ENCODE measurements at places on chromosomes 7 and 10. TPM values are rescaled to one million over a fixed set of nuclear protein-coding genes. Genes with fewer than 3 reads are reported as not detected.

NKX1-2 gene
- polyA plus RNA-seq: not detected

GRCh38 chr7:39734633-39735004, 111.2 kb downstream of the RALA start:
- DNase-seq: no peak

DNA sequence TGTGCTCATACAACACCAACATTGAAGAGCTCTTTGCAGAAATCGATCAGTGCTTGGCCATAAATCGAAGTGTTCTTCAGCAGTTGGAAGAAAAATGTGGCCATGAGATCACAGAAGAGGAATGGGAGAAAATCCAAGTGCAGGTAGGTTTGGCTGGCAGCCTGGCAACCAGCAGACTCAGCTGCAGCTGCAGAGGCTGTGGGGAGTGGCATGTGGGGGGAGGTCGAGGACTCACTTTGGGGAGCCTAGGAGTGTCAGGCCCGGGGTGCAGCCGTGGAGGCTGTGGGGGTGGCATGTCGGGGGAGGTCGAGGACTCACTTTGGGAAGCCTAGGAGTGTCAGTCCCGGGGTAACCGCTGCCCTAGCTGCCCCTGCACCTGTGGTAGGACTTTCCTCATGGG, 35.1 kb downstream of the RNF32 start:
- DNase-seq: no peak

LRRC18 gene
- polyA plus RNA-seq: not detected

ACTL6B gene
- polyA plus RNA-seq: not detected

DNA sequence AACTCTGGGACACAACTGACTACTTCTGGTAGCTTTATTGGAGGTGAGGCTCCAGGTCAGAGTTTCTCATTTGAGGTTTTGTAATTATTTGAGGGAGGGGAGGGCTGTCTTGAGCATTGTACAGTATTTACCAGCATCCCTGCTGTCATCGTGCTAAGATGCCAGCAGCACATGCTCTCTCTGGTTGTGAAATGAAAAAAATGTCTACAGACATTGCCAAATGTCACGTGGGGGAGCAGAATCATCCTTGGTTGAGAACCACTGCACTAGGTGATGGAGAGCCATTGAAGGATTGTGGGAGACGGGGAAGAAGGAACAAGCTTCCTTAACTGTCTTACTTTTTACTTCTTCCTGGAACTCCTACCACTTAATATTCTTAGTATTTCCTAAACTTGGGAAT, 5.0 kb downstream of the SEPTIN7 start:
- no peak for DNase-seq

- DNase-seq: no peak
These were observed 38.2 kb downstream of the AVL9 start for GRCh38 chr7:32533276-32534029.

GRCh38 chr7:90672210-90672609, 76.1 kb downstream of the CDK14 start:
- no peak for DNase-seq

- no peak for DNase-seq
These were observed 19.9 kb upstream of the MAP3K8 start for GRCh38 chr10:30413996-30414576.

OR2A14 gene
- polyA plus RNA-seq: not detected

- DNase-seq: no peak
These were observed 385.3 kb upstream of the ADARB2 start for GRCh38 chr10:2122431-2123124.

- no peak for DNase-seq
These were observed 10.8 kb upstream of the RAMP3 start for GRCh38 chr7:45146531-45147379.

GRCh38 chr10:15558136-15558535, 161.6 kb downstream of the ITGA8 start:
- DNase-seq: no peak

FKBP6 gene
- polyA plus RNA-seq: 0.40 TPM

- no peak for DNase-seq
These were observed 457.3 kb upstream of the SEMA3A start for GRCh38 chr7:84651876-84652275.

GRCh38 chr10:112842832-112843360, 107.2 kb upstream of the TCF7L2 start:
- DNase-seq: no peak

SPDYE11 gene
- 0.95 TPM for polyA plus RNA-seq

DNA sequence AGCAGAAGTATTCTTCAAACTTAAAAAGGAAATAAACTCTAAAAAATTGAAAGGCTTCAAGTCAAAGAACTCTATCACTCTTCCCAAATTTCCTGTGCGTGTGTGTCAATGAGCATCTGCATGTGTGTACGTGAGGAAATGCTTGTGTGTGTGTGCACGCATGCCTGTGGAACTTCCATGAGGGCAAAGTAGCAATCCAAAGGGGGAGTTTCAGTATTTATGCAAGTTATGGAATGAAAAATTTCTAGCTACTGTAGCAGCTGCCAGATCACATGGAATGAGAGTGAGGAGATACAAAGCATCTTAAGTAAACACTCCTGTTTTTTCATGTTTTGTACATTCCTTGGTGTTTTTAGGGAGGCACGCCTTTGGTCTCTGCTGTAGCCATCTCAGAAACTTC, 152.6 kb downstream of the RAPGEF5 start:
- no peak for DNase-seq

ABCC2 gene
- 6.0 TPM for polyA plus RNA-seq

CYP2C19 gene
- not detected for polyA plus RNA-seq

DNA sequence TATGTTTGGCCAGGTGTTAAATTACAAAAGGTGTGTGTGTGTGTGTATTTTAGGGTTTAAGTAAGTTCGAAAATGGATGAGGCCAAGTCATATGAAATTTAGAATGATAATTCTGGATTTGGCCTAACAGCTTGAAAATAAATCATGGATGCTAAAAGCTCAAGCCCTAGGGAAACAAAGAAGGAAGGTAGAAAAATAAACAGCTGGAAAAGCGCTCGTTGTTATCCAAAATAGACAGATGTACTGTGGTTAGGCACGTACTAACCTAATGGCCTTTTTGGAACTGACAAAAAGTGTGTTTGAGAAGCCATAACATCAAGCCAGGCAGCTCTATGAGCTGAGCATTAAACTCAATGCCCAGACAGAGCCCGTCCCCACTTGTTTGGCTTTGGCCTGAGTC, 17.5 kb upstream of the PALS2 start:
- no peak for DNase-seq

HOXA9 gene
- polyA plus RNA-seq: 95.8 TPM

DNA sequence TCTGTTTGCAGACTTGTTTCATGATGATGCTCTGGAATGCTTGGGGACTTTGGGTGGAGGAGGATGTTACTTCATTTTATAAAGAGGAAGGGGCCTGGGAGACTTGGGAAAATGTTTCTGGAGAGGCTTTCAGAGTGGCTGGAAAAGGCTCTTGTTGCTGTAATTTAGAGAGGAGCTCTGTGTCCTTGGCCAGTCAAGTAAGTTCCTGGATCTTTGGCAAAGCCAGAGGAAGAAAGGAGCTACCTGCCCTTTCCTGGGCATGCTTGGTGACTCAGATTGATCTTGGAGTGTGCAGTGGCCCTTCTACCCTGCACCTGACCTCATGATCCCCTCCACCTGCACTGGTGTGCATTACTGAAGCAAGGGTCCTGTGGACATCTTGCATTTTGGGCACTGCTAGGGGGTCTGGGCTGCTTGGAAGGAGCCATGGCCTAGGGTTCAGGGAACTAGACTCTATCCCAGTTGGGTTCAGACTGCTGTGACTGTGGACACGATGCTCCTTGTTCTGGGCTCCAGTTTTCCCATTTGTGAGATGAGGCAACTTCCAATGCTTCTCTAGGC, 56.1 kb downstream of the ADCYAP1R1 start:
- DNase-seq: no peak

GRCh38 chr7:33832271-33832721, 73.0 kb upstream of the BMPER start:
- no peak for DNase-seq
